Umbilical cord (tissue), 2 donors: ENCODE measurements at places on chromosomes 3 and 15.

GRCh38 chr15:58095415-58095814 is 29.9 kb upstream of the ALDH1A2 start:
- no peak for DNase-seq

GRCh38 chr15:82003916-82004315 is 41.9 kb downstream of the MEX3B start:
- no peak for DNase-seq

DNA sequence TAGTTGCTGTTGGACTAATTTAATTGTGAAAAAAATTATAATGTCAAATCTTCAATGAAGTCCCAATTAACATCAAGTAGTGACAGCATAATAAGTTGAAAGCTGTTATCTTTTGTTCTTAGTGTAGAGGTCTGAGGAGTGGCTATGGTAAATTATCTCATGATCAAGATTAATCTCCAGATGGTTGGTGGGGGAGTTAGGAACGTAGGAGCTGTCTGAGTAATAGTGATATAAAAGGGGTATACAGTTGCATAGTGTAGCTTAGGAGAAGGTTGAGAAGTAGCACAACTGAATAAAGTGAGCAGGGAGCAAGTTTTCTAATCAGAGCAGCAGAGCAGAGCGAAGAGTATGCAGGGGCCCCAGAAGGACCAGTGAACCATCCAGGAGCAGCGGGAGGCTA is 19.5 kb downstream of the TMOD2 start:
- no peak for DNase-seq

DNA sequence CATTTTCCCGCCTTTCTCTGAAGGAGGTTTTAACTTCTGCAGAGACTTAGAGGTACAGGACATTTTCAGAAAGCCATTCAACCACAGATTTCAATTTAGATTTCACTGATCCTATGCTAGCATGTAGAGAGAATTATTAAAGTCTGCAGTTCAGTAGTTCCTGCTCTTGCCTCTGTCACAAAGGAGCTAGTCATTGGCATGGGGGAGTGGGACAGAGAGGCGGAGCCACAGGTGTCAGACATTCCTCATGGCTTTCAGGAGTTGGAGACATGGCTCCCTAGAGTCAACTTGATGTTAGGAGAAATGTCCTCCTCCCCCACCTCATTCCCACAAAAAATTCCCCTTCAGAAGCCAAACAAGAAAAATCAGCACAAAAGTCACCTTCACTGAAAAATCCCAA is 66.0 kb upstream of the SIAH2 start:
- DNase-seq = no peak

DNA sequence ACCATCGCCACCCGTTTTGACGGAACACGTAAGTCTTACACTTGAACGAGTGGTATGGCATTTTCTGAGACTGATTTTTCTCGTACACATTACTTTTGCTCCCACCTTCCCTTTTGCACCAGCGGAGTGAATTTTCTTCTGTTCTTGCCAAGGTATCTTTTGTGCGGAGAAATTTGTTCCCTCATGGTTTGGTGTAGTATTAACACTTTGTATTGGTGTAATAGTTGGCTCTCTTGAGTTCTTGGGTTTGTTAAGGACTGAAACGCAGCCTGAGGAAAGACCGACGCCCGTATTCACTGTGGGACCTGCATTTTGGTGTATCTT is 420 bp downstream of the KCNH8 start:
- no peak for DNase-seq
